ENCODE measurements at places on chromosomes 7 and 10. TPM values are rescaled to one million over a fixed set of nuclear protein-coding genes. Genes with fewer than 3 reads are reported as not detected.

The NEURL1 gene
- total RNA-seq, result 3.3 TPM

The TMEM26 gene
- 1.0 TPM for total RNA-seq

The ASB4 gene
- 0.18 TPM for total RNA-seq

- peaks cover 74% of the 10 kb centered on the region for H3K27me3 ChIP-seq
- peaks cover 9% of the 10 kb centered on the region for H3K4me1 ChIP-seq
- no peak overlapping the region for H3K27ac ChIP-seq
- H3K36me3 ChIP-seq, result no peaks in the 10 kb centered on the region
These were observed 3.2 kb downstream of the PRAP1 start for GRCh38 chr10:133350283-133350949.

- no peaks in the 10 kb centered on the region for H3K36me3 ChIP-seq
- H3K4me3 ChIP-seq, result no peak overlapping the region
- no peaks in the 10 kb centered on the region for H3K4me1 ChIP-seq
- no peak overlapping the region for H3K27ac ChIP-seq
These were observed 16.7 kb upstream of the GAD2 start for GRCh38 chr10:26199841-26200240.

GRCh38 chr7:38673795-38674194 lies 42.6 kb upstream of the AMPH start:
- H3K4me3 ChIP-seq, result no peak overlapping the region
- no peaks in the 10 kb centered on the region for H3K27me3 ChIP-seq
- H3K4me1 ChIP-seq, result no peaks in the 10 kb centered on the region
- no peaks in the 10 kb centered on the region for H3K36me3 ChIP-seq

- no peaks in the 10 kb centered on the region for H3K36me3 ChIP-seq
- H3K27ac ChIP-seq, result no peak overlapping the region
- peaks cover 19% of the 10 kb centered on the region for H3K4me1 ChIP-seq
- no peak overlapping the region for H3K4me3 ChIP-seq
- no peak for DNase-seq
These were observed 2.3 kb upstream of the NCAPG2 start for GRCh38 chr7:158706710-158707590.

DNA sequence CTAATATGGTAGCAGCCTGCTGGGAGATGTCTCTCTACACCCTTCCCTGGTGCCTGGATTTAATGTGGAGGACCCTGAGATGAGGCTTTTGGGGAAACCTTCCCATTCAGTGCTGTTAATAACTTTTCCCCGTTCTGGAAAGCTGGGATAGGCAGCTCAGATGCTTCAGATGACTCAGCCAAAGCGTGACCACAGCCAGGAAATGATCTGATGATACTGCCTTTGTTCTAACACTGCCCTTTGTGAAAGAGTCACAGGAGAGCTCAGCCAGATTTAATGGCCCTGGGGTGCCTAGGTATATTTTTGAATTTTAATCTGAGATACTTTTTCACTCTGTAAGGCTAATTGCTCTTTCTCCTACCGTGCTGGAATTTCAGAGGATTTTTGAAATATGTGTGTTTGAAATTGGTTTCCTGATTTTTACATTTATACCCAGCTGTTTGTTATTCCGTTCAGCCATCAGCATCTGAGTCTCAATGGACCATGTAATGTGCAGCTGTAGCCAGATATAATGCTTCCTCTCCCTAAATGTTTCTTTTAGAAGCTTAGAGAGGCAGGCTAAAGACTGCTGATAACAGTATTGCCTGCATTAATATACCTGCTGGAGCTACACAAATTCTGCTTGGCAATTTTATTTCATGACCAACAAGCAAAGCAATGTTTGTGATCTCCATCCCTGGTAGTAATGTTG lies 17.8 kb downstream of the CELF2 start:
- no peaks in the 10 kb centered on the region for H3K27me3 ChIP-seq
- no peak overlapping the region for H3K27ac ChIP-seq
- no peaks in the 10 kb centered on the region for H3K36me3 ChIP-seq
- H3K4me3 ChIP-seq, result no peak overlapping the region

DNA sequence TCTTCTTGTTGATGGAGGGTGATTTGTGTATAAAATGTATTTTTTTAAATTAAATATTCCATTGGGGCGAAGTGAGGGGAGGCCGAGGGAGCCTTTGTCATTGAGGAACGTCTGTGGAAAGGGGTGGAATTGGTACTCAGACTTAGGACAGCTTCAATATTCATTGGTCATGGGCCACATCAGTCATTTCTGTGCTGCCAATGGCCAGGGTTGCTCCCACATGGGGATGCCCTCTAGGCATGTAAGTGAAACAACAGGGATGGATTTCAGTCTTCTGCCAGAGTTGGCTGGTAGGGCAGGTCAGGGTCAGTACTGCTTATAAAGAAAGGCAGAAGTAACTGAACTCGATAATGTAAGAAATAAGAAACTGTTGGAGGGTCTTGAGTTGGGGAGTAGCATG lies 47.2 kb downstream of the NEURL1 start:
- H3K4me3 ChIP-seq, result no peak overlapping the region
- H3K4me1 ChIP-seq, result peaks cover 15% of the 10 kb centered on the region
- no peaks in the 10 kb centered on the region for H3K36me3 ChIP-seq
- H3K27me3 ChIP-seq, result no peaks in the 10 kb centered on the region

DNA sequence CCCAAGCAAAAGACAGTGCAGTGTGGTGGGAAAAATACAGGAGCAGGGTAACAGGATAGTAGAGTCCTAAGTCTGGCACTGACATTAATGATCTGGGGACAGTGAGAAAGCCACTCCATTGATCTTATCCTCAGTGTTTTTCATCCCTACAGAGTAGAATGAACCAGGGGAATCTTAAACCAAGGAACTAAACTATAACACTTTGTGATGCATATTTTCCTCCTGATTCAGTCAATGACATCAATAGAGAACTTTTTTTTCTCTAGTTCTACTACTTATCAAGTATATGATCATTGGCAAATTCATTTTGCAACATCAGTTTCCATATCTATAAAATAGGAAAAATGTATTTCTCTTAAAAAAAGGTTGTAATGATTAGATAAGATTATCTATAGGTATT lies 151.1 kb downstream of the TMEM26 start:
- H3K27me3 ChIP-seq, result no peaks in the 10 kb centered on the region
- no peak overlapping the region for H3K4me3 ChIP-seq
- H3K36me3 ChIP-seq, result no peaks in the 10 kb centered on the region
- H3K27ac ChIP-seq, result no peak overlapping the region
- H3K4me1 ChIP-seq, result no peaks in the 10 kb centered on the region

- no peaks in the 10 kb centered on the region for H3K27me3 ChIP-seq
- no peaks in the 10 kb centered on the region for H3K36me3 ChIP-seq
- no peak overlapping the region for H3K27ac ChIP-seq
- no peak for DNase-seq
These were observed 548.0 kb downstream of the TCERG1L start for GRCh38 chr10:130763491-130763890.
